DMS 273 treated with DMSO at 0.1 percent for 48 hours (cell line): ENCODE measurements at places on chromosomes 5 and 9.

- no peak for DNase-seq
Measured at GRCh38 chr9:27864644-27865438, 291.6 kb upstream of the C9orf72 start.

DNA sequence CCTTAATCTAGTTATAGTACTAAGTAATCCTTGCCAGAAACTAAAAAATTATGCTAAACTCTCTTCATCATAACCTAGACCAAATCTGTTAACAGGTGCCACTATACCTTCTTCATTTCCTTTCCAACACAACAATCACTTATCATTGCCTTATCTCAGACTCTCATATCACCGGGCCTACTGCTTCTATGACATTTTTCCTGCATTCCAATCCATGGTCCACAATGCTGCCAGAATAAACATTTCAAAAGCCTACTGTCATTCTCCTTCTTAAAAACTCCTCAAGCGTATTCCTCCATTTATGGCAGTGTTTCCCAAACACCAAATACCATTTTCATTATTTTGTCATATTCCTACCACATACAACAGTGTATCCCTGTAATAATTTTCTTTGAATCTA lies 6.5 kb downstream of the PPP6C start:
- no peak for DNase-seq

DNA sequence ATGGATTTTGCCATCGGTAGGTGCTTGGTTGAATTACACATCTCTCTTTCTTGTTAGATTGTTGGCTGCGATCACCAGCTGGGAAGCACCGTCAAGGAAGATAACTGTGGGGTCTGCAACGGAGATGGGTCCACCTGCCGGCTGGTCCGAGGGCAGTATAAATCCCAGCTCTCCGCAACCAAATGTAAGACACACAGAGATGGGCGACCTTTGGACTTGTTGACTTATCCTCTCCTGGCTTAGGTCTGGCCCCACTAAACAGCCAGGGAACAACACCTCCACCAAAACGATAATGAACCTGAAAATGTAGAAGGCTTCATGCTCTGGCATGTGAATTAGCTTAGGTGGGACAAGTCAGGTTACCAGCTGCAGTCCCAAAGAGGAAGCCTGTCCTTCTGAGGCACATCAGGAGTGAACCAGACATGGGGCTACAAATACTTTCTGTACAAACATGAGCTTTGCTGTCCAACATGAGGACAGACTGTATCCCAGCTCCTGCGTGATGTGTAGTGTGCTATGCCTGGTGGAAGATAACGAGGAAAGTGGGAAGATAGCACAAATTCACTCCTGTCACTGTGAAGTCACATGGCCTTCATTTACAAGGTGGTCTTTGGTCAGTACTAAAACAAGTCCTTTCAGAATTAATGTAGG lies 148.4 kb downstream of the ADAMTSL1 start:
- no peak for DNase-seq

DNA sequence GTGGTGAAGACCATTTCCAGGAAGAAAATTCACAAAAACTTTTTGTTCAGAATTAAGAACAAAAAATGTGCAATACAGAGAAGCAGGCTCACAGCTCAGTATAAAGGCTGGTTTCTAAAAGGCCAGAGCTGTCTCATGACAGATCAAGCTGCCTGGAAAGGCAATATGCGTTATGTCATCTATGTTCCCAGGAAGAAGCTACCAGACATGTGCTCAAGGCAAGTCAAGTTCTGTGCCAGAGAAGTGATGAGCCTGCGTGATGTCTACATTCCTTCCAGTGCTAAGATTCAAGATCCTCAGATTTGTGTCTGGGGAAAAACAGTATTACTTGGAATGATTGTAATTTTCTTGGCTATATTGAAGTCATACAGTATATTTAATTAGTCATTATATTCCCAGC lies 104.3 kb downstream of the PDE4D start:
- DNase-seq: no peak

DNA sequence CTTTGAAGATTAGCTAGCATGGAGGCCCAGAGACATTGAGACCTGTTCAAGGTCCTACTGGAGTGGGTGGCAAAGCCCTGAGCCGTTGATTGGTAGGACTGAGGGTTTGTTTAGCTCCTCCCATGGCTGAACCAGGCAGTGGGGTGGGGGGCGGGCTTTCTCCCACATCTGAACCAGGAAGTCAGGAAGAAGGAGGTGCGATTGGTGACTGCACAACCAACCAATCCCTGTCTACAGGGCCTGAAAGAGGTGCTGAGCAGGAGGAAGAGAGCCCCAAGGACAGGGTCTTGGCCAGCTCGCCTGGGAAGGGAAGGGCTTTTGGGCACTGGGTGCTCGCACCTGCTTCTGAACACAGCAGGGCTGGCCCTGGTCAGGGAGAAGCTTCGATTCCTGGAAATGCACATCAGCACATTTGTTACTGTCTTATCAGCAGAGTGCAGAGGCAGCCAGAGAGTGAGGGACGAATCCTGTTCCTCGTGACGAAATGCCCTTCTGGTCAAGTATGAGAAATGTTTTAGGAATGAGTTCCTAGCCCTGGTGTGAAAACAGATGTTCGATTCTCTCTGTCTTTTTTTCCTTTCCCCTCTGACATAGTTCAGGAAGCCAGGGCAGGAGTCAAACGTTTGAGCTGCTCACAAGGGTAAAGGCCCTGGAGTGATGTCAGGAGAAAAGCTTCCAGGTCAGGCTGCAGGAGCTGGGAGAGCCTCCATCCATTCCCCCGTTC lies 294.8 kb upstream of the KLF4 start:
- DNase-seq: no peak
